Stimulated activated CD4-positive, alpha-beta T cell treated with anti-CD3 and anti-CD28 coated beads, Interleukin-1b, Interleukin-23, amount 100 ng/mL, for 4 hours (primary cell): ENCODE measurements at places on chromosomes 11 and 22.

DNA sequence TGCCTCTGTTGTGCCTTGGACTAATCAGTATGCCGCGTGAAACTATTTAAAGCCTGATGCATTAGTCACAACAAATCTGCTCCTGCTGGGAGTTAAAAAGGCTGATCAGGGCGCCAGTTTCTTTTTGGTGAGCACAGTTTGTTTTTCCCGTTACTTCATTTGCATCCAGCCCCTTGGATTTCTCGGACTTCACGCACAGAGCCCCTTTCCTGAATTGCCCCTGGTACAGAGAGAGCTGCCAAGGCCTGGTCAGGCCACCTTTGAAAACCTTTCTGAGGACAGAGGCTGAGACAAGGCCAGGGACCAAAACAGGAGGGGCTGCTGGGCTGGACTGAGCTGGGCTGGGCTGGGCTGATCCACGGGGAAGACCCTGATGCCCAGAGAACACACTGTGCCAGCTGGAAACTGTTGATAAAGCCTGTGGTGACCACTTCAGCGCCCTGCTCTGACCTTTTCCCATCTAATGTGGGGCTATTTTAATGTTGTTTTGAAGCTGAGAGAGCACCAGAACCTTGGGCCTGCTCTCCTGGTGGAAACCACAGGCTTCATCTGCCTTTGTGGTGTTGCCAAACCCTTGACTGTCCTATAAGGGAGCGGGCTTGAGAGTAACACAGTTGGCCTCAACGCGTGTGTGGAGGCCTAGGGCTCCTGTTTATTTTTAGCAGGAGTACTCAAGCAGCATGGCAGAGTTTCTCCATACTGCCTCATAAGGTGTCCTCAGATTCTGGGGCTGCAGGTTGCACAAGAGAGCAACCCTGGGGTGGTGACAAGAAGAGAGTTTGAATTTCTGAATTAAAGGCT, 44.2 kb downstream of the NAV2 start:
- DNase-seq, result no peak

DNA sequence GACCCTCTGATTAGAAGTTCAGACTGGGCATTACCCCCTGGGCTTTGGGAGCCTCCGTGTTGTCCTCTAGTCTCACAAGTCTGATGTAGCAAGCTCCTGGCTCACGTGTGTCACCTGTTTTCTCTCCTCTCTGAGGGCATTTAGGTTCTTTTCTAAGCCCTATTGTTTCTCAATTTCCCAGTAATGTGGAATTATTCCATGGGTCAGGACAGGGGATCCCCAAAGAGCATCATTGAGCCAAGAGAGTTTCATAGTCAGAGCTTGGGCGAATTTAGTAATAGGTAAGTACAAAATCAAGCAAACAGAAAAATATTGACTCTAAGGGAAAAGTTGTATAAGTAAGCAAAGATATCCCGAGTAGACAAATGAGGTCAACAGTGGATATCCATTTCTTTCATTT, 57.3 kb downstream of the PPP6R2 start:
- DNase-seq, result no peak

- DNase-seq, result no peak
Measured at GRCh38 chr22:45271667-45272201, 13.0 kb upstream of the UPK3A start.

DNA sequence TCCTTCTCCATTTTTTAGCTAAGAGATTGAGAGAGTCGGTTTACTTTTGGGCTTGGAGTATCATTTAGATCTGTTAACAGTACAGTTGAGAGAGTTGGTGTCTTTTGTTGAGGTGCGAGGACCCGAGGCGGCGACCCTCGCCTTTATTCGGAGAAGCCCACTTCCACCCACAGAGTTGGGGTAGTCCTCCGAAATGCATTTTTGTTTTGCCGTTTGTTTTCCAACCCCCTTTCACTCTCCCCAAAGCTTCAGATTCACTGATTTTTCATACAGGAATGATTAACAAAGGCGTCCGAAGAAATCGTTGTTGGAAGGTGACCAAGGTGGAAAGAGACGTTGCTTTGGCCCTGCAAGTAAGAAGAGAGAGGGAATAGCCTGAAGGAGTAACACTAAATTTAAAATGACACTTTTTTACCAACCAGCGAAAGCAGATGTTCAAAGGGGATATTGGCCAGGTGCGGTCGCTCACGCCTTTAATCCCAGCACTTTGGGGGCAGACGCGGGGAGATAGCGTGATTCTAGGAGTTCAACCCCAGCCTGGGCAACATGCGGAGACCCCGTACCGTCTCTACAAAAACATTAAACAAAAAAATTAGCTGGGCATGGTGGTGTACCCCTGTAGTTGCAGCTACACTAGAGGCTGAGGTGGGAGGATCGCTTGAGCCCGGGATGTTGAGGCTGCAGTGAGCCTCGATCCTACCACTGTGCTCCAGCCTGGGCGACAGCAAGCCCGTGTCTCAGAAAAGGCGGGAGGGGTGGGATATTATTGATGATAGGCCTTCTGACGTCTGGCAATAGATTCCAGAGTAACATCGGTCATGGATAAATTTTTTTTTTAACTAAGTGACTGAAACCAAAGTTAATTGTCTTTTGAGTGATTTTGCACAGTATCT, 899 bp upstream of the RAB30 start:
- no peak for DNase-seq

DNA sequence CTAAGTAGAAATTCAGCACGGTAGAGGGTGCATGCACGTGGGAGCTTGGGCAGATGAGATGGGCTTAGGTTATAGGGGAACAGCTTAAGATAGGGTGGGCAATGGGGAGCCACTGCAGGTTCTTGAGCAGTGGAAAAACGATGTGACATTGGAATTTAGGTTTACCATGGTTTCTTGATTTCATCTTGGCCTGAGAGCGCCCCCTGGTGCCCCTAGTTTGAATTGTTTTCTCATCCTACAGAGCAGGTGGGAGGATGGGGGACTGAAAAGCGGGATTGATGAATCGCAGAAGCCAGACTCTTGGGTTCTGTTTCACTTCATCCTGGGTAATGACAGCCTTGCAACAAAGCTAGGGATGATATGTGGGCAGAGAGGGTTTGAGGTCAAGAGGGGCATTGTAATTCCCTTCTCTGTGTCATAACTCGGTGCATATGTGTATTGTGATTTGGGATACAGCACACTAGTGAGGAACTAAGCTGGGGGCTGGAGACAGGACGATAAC, 6.7 kb upstream of the MCAM start:
- DNase-seq, result peak; percentile 73

GRCh38 chr22:17260298-17260697, 41.1 kb upstream of the ADA2 start:
- no peak for DNase-seq

- no peak for DNase-seq
Measured at GRCh38 chr11:118427707-118428106, 8.6 kb upstream of the KMT2A start.

GRCh38 chr22:47052236-47053012, 290.0 kb downstream of the TBC1D22A start:
- DNase-seq, result no peak

DNA sequence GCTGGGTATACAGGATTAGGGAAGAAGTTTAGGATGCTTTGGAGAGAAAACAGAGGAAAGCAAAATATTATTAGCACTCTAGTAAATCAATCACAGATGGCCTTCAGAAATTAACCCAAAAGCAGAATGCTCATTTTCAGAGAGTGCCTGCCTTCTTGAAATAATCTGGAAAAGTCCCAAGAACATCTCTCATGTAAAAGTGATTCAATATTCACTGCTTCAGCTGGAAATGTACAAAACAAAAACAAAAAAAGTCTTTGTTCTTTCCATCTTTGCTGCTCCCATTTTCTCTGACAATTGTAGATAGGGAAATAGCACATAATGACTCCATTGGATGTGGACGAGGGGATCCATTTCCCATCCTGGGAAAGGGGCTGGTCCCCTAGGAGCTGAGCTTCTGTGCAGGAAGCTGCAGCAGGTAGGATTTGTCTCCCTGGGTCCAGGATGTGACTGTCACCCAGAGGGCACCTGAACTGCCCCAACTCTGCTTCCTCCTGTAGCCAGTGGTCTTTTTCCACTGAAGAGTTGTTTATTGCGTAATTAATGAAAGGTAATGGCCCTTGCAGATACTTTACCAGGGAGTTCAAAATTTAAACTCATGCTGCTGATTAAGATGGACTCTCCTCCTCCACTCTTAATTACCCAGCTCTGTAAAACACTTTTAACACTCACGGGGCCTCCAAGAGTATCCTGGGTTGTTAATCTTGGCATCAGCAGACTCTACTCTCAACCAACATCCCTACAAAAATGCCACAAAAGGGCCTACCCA, 57.9 kb downstream of the SC5D start:
- no peak for DNase-seq
